Panc1 (cell line): ENCODE measurements at places on chromosomes 7 and 10.

GRCh38 chr7:23410446-23411183, 59.7 kb downstream of the IGF2BP3 start:
- DNase-seq = no peak

GRCh38 chr10:60742512-60742911, 35.8 kb upstream of the CDK1 start:
- DNase-seq = no peak

- DNase-seq = no peak
These were observed 13.5 kb downstream of the ECHDC3 start for GRCh38 chr10:11755512-11756263.

GRCh38 chr10:53570221-53570620, 797.6 kb upstream of the MBL2 start:
- no peak for DNase-seq

GRCh38 chr10:97165499-97165898, 20.3 kb downstream of the SLIT1 start:
- DNase-seq = no peak

DNA sequence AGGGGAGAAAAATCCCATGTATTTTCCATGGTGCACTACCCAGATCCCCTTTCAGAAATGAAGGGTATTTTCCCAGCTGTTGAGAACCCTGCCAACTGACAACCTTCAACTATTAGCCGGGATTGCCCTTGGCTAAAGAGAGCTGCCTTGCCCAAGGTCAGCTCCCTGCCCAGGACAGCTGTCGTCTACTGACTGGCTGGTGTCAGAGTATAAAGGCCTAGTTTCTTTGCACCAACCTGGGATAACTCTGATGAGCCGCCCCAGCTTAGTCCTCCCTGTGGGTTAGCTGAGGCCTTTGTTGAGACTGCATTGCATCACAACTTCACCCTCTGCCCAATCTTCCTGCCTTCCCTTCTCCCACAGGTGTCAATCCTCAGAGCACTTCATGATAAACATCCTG, 147.2 kb upstream of the RHEB start:
- DNase-seq = no peak

- DNase-seq = no peak
These were observed 89.2 kb upstream of the JAZF1 start for GRCh38 chr7:28269700-28270361.

DNA sequence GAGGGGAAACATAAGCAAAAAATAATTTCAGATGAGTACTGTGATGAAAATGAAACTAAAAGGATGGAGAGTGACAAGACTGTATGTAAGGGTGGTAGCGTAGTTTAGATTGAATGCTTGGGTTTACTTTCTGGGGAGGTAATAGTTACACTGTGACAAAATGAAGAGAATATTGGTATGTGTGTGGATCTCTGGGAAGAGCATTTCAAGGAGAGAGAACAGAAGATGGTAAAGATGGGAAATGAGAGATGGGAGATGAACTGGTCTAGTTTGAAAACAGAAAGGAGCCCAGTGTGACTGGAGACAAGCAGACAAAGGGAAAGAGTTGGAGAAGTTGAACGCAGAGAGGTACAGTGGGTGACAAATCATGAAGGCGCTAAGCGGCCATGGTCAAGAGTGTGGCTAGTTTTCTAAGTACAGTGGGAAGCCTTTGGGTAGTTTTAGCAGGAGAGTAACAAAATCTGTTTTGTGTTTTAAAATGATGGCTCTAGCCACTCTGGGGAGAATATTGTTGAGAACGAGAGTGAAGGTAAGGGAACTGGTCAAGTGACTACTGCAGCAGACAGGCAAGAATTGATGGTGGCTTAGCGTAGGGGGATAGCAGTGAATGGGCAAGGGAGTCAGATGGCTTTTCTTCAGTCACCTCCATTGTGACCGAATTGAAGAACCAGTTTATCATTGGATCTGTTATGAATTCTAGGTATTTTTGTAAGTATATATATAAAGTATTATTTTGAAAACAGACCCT, 22.6 kb downstream of the PALS2 start:
- DNase-seq = no peak

GRCh38 chr10:3406556-3406955, 234.0 kb upstream of the PITRM1 start:
- DNase-seq = no peak

DNA sequence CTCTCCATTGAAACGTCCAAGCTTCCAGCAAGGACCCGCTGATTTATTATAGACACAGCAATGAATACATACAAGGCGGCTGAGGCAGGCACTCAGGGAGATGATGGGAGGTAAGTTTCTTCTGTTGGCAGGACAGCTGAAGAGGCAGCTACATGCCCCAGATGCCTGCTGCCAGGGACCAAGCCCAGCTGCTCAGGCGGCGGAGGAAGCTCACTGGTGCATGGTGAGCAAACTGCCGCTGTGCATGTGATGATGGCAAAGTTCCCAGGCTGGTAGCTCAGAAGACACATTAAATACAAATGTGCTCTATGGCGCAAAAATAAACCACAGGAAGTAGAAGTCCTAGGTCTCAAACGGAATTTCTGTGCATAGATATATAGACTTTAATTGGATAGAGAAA, 2.3 kb downstream of the DNTT start:
- DNase-seq = no peak

DNA sequence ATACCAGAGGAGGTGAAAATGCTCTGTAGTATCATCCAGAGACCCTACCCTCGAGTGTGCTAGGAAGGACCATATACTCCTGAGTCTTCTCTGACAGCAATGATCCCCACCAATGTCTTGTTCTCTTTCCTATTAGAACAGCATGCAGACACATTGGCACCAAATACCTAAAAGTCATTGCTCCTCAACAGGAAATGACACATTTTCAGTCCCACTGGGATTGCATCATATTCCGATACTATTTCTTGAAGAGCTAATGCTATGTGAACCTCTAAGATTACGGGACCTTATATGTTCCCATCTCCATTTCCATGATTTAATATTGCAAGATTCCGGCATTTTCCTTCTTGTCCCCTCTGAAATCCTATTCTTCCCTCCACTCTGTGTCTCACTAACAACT, 177.4 kb downstream of the NRP1 start:
- no peak for DNase-seq

DNA sequence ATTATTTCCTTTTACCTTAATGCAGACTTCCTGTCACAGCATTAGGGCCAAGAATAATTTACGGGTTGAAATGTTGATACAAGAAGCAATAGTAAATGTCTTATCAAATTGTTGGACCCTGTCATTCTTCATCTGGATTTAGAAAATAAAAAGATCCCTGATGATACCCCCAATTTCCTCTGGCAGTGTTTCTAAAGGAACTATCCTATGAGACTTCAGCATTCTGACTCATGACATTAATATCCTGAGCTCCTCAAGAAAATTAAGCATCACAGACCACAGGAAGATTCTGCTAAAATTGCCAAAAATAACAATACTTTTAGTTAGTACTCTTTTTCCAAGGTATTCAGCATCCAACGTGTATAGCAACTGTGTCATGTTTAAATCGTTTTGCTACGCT, 490.5 kb upstream of the ANKRD30A start:
- DNase-seq = no peak

GRCh38 chr10:58830697-58831096, 318.0 kb downstream of the BICC1 start:
- no peak for DNase-seq

GRCh38 chr7:68674826-68675225, 923.4 kb upstream of the AUTS2 start:
- no peak for DNase-seq

DNA sequence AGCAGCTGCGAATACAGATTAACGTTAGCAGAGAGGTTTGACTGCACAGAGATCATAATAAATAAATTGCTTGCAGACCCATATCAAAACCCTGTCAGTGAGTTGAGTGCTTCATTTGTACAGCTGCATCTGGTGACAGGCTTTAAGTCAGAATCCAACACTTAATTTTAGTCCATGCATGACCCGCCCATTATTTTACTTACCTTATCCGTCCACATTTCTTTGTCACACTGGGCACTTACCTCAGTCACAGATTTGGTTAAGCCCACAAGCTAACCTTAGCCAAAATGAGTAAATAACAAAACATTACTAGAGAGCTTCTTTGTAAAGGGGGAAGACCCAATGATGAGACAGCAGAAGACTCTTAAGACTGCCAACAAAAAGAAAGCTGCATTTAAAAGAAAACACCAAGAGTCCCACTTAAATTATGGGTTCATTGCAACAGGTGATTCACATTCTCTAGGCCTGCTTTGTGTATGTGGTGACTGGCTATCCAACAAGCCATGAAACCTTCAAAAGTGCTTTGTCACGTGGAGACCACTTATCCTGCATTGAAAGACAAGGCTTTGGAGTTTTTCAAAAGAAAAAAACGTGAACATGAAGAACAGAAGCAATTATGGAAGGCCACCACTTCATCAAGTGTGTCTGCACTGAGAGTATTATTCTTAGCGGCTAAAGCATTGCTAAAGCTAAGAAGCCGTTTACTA, 32.2 kb downstream of the PHTF2 start:
- DNase-seq = no peak

DNA sequence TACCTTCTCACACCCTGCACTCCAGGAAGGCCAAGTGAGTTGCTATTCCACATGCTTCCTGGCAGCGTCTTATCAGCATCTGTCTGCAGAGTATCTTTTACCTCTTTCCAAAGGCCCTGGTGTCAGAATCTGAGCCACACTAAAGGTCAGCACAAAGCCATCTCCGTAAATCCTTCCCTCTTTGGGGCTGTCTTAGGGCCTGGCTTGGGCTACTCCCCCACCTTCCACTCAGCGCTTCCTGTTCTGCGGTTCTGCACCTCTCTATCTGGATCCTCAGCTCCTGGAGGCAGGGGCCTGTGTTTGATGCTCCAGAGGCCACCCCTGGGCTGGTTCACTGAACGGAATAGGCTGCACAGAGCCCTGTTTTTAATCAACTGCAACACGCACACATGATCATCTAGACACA, 334.8 kb upstream of the GALNT17 start:
- DNase-seq = no peak

GRCh38 chr10:4588824-4589223, 237.2 kb upstream of the AKR1E2 start:
- no peak for DNase-seq

DNA sequence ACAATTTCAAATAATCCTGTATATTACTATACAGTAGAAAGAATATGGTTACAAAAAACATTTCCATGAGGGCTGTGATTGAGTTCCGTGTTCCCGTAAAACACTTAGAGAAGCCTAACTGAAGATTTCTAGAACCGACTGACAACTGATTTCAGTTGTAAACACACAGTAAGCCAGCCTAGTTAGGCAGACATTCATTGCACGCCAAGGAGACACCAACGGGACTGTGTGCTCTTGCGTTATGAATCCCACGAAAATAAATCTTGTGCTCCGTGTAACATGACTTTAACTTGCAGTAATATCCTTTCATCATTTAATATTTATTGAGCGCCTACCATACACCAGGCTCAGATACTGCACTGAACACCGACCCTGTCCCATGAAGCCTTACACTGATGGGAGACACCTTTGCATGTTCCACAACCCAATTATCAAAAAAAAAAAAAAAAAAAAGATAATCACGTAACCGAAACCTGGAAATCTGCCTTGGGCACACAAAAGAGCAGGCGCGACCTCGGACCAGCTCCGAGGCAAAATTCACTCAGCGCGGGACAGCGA, 420 bp upstream of the KLHL7 start:
- no peak for DNase-seq

- no peak for DNase-seq
These were observed 218.3 kb downstream of the AHR start for GRCh38 chr7:17516771-17517170.

DNA sequence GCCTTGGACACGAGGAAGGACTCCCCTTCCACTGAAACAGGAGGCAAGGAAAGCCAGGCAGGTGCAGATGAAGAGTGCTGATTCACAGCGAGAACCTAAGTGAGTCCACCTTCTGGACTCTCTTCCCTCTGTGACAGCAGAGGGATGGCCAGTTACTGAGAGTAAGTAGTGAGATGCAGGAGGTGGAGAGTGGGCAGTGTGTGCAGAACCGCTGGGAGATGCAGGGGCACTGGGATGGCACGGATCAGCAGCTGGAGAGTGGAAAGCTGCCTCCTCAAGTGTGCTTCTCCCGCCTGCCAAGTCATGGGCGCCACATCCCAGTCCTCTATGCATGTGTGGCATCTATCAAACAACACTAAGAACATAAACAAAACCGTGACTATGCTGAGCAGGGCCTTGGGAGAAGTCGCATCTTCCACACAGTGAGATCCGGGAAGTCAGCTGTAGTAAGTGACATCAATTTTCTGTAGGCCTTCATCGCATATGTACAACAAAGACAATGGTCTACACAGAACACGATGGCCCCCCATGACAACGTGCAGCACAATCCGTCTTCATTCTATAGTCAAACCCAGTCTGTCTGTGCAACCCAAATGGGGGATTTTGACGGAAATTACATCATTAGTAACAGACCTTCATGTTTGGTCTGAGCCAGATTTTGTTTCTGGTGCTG, 217.4 kb upstream of the KLF14 start:
- no peak for DNase-seq

DNA sequence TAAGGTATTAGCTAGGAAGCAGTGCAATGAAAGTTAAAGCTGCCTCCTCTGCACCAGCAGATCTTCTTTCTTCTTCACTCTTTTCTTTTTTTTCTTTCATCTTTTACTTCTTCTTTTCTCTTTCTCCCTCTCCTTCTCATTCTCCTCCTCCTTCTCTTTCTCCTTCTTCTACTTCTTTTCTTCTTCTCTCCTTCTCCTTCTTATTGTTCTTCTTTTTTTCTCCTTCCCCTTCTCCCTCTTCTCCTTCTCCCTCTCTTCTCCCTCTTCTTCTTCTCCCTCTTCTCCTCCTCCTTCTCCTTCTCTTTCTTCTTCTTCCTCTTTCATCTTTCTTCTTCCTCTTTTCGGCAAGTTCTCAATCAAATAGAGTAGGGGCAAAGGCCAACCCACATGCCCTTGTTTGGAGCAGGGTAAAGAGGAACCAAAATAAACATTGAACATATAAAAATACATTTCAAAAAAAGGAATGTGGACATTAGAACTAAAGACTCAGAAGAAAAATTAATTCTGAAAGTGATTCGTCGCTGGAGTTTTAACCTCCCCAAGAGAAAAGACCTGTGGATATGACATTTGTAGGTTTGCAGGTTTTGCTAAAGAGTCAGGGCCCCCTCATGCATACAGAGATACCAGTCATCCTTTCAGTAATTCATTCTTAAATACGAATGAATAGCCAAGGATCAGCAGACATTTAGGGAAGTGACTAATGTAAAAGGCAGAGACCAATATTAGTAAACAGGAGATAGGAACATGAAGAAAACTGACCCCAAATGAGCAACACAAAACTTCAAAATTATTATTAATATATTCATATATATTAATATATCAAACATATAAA, 93.0 kb upstream of the RSU1 start:
- DNase-seq = no peak

GRCh38 chr10:17430647-17431355, 23.6 kb downstream of the ST8SIA6 start:
- DNase-seq = peak; percentile 71

- no peak for DNase-seq
These were observed 121.4 kb upstream of the INHBA start for GRCh38 chr7:41824284-41824683.

DNA sequence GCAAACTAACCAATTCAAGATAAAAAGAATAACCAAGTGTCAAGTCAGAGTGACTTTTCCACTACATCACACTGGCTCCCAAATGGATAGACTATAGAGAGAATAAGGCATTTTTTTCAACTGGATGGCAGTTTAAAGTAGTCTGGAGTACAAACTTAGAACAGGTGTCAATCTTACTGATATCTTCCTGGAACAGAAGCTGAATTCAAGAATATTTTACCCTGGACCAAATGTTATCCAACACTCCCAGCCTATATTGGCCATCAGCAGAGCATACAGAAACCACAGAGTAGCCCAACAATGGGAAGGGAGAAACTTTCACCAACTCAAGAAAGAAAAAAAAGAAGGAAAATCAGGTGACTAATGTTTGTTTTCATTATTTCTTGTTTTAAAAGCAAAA, 11.5 kb downstream of the IDE start:
- DNase-seq = no peak

GRCh38 chr7:137953665-137954470, 48.0 kb downstream of the CREB3L2 start:
- peak; percentile 78 for DNase-seq
